ENCODE measurements at places on chromosomes 16 and 17.

DNA sequence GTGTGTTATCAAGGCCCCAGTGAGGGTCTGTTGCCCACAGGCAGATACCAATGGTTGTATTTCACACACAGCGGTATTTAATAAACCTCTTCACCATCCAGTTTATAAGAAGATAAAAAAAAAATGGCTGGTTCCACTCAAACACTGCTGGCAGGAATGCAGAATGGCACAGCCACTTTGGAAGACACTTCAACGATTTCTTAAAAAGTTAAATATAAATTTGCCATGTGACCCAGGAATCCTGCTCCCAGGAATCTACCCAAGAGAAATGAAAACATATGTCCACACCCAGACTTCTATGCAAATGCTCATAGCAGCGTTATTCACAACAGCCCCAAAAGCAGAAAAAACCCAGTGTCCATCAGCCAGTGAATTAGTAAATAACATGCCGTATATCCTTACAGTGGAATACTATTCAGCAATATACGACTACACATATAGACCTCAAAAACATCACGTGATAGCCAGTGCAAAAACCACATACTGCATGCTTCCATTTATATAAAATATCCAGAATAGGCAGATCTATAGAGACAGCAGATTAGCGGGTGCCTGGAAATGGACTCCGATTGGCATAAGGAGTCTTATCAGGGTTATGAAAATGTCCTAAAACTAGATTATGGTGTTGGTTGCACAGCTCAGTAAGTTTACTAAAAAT, 38.7 kb downstream of the XYLT1 start:
- DNase-seq: no peak

GRCh38 chr16:10123141-10123540, 59.1 kb downstream of the GRIN2A start:
- DNase-seq: no peak

- no peak for DNase-seq
Observed at GRCh38 chr16:50183316-50183715, 30.2 kb downstream of the TENT4B start.

- no peak for DNase-seq
Observed at GRCh38 chr16:26930786-26931581, 135.7 kb upstream of the C16orf82 start.
